ENCODE measurements at places on chromosomes 7 and 10.
A peak's percentile ranks its signal among the peaks of the same experiment; 100 is the strongest.

DNA sequence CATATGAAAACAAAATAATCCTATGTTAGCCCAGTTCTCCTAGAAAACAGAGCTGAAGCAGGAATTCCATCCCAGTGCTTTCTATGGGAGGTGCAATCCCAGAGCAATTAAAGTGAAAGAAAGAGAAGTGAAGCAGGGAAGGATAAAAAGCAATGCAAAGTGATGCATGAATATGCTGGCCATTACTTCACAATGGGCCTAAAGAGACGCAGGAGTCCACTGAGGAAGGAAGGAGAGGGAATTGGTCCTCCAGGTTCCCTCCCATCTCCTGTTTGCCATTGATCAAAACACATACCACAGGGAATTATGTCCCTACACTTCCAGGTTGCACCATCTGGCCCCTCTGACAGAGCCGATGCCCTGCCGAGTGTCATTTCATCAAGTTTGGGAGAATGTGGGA lies 392.2 kb upstream of the NFE2L3 start:
- DNase-seq: no peak

DNA sequence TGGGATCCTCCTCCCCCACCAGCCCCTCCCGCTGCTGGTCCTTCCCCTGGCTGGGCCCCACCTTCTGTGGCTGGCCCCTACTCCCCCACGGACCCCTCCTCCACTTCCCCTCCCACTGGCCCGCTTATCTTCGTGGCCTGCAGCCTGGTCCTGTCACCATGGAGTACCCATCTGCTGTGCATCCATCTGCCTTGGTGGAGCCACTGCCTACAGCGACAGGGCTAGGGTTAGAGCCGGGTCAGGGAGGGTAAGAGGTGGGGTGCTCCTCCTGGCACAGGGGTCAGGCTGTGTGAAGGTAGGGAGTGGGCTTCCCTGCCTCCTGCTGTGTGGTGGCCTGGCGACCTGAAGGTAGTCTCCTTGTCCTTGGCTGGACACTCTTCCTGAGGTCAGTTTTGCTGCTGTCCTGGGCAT lies 5.2 kb downstream of the ADCY1 start:
- no peak for DNase-seq

GRCh38 chr7:129835569-129835968 lies 117.2 kb downstream of the UBE2H start:
- no peak for DNase-seq

DNA sequence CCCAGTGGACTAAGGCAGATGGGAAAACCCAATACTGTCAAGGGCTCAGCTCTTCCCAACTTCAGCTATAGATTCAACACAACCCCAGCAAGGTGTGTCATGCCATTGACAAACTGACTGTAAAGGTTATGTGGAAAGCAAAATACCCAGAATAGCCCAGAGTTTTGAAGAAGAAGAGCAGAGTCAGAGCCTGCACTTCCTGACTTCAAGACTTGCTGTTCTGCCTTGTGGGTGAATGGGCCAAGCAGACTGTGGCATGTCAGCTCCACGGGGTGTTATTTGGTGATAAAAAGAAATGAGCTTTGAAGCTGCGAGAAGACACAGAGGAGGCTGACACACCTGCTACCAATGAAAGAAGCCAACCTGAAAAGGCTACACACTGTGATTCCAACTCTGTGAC lies 89.7 kb downstream of the NKX6-2 start:
- no peak for DNase-seq

- DNase-seq: no peak
Observed at GRCh38 chr7:150373049-150373801, 4.6 kb downstream of the REPIN1 start.

DNA sequence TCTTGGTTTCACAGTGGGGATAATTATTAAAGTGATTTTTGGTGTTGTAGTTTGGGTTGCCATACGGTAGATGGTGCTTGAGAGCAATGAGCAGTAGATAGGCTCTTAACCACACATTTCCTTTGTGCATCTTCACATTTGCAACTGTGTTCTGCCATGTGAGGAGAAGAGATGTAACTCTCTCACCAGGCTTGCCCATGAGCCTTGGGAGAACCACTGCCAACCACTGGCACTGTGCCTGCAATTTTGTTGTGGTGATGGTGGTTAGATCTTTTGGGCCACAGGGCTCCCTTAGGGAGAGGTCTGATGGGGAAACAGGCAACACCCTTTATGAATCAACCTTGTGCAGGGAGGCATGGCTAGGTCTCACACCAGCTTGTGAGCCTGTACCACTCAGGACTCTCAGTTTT lies 204.3 kb downstream of the CCDC7 start:
- DNase-seq: peak; percentile 1

- DNase-seq: no peak
Observed at GRCh38 chr10:132884691-132885271, 57.6 kb downstream of the CFAP46 start.

- no peak for DNase-seq
Observed at GRCh38 chr10:85601526-85601925, 765.1 kb downstream of the GRID1 start.

- no peak for DNase-seq
Observed at GRCh38 chr7:94012746-94013145, 8.6 kb upstream of the BET1 start.

GRCh38 chr10:117830787-117831212 lies 215.9 kb downstream of the RAB11FIP2 start:
- no peak for DNase-seq

GRCh38 chr7:155344270-155344617 lies 46.6 kb downstream of the INSIG1 start:
- no peak for DNase-seq

DNA sequence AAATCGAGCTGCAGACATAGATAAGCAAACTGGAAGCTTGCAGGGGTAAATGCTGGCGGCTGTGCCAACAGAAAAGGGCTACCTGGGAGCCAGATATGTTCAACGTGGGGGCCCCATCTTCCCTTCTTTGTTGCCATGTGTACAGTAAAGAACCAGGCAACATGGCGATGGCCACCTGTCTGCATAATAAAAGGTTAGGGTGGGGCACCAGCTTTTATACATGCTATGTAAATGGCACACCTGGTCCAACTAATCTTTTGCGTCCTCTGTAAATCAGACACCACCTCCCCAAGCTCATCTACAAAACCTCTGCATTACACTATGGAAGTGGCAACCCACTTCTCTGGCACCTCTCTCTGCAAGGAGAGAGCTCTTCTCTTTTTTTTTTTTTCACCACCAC lies 13.9 kb downstream of the BUD31 start:
- no peak for DNase-seq

GRCh38 chr7:53415816-53416215 lies 380.4 kb downstream of the POM121L12 start:
- no peak for DNase-seq

All from fibroblast of pulmonary artery (primary cell).